HepG2 (cell line): ENCODE measurements at places on chromosomes 3 and 15.

- no peak for DNase-seq
These were observed 195.1 kb downstream of the NTRK3 start for GRCh38 chr15:88061452-88061851.

GRCh38 chr15:29208352-29208751 is 61.3 kb downstream of the NSMCE3 start:
- no peak for DNase-seq

DNA sequence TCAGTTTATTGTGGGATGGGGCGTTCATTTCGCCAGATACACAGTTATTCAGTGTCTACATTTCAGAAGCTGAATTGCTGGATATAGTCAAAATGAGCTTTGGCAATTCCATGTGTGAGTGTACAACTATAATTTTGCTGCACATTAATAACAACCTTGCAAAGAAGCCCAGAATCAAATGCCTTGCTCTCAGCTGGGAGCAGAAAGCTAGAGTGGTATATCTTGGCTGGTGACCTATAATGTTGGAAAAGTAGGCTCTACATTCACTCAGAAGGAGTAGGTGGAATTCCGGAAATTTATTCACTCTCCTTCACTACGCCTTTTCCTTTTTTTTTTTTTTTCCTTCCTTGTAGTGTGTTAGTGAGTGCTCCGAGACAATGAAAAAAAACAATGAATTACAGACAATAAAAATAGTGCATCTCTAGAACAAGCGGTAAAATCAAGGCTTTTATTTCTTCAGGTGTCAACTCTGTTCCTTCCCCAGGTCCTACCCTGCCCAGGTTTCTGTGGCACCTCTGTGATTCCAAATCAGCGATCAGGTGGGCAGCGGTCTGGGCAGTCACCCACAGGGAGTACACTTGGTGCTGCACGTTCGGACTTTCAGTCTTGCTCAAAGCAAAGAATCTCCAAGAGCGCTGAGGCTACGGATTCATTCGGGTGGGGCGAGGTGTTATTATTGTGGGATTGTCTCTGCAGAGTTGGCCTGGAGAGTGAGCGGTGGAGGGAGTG is 910 bp upstream of the ARPP21 start:
- DNase-seq = no peak

GRCh38 chr3:178583963-178584575 is 47.8 kb downstream of the KCNMB2 start:
- no peak for DNase-seq

GRCh38 chr3:126827121-126827520 is 123.1 kb downstream of the CHCHD6 start:
- DNase-seq = no peak

DNA sequence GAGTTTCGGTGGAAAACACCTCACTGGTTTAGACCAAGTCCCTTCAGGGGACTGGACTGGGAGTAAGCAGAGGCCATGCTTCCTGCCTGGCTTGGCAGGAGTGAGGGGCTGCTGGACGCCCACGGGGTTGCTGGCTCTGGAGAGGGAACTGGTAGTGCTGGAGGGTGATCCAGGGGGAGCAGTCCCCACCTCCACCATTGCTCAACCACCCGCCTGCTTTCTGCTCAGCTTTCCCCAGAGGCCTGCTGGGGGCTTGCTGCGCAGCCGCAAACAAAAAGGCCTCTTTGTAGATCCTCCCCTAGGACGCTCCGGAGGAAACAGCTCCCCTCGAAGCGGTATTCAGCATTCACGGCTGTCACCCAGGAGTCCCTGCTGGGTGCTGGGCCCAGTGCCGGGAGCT is 33.5 kb downstream of the EBLN2 start:
- DNase-seq = no peak

- DNase-seq = peak; percentile 84
These were observed 21.2 kb upstream of the SMAD3 start for GRCh38 chr15:67043939-67044771.

- no peak for DNase-seq
These were observed 264.6 kb upstream of the TGFBR2 start for GRCh38 chr3:30341851-30342250.

DNA sequence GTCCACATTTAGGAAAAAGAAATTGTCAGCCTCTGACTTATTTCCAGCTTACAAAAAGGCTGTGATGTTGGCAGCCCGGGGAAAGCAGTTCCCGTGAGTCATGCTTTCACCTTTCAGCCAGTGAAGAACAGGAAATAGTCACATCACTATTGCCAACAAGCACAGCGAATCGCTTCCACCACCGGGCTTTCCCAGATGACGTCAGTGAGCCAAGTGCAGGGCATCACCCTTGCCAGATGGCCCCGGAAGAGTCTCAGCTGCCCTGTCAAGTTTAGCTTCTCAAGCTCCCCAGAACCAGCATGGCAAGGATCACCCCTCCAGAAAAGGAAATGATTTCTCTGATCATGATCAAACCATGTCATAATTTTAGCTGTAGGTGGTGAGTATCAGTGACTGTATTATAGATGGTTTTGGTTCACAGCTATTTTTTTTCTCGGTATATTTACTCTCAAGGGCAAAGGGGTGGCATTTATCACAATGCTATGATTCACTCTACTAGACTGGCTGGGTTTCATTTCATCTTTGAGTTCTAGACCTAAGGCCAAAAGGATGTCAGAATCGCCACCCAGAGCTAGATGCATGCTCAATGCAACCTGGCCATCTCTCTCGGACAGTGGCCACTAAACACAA is 32.9 kb downstream of the B3GNT5 start:
- DNase-seq = peak; percentile 15

DNA sequence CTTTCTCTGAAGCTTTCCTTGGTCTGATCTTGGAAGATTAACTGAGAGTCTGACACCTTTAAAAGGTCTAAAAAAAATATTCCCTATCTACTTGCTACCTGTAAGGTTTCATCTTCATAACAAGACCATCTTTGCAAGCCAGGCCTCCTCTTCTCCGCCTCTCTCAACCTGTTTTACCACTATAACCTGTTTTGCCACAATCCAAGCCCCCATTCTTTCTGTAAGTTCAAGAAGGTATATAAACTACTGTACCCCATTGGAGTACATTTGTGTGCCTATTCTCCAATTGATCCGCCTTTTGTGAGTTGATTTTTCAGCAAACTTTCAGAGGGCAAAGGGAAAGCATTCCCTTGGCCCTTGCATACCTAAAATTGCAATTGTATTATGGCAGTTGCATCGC is 319.3 kb upstream of the NECTIN3 start:
- DNase-seq = no peak

DNA sequence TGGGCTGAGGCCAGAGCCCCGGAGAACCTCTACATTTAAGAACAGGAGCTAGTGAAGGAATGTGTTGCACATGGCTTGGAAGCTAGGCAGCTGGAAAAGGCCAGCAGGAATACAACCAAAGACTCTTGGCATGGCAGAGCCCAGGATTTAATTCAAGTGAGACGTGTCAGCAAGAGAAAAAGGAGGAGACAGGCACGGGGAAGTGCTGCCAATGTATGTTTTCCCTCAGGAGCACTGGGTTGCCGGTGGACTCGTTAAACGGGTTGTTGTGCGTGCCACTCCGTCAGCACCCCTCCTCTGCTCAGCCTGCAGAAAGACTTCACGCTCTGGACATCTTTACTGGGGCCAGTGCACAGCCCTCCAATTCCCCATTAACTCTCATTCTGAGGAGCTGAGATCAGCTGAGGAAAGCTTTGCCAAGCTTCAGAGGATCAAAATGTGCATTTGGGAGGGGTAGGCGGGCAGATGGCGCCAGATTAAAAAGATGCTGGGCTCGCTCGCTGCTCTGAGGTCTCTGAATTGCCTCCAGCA is 103.7 kb downstream of the PDZRN3 start:
- DNase-seq = no peak

DNA sequence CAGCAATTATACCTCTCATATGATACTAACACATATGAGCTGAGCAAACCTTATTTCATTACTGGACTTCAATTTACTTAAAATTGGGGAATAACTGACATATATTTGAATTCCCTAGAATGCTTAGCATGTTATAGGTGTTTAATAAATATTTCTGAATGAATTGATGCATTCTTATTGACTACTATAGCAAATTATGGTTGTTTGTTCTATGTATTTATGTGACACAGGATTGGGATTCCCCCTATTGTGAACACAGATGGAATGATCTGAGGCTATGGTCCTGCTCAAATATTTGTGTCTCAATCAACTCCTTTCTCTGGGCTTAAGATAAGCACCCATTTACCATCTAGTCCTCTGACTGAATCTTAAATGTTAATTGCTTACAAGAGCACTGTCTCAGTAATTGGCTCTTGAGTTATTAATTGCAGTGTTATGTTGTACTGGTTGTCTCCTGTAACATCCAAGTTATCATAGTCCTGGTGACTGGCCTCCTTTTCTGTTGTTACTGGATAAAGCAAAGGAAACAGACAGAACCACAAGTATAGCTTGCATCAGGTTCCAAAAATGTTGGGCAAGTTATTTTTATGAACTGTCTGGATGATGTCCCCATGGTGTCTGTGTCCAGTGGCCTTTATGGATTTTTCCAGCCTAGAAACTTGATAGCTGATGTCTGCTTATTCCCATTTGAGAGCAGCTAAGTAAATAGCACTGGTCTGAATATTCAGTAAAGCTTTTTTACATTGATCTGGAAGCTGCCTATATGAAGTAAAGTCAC is 2.3 kb upstream of the UACA start:
- no peak for DNase-seq

- DNase-seq = no peak
These were observed 912.7 kb upstream of the NR2F2 start for GRCh38 chr15:95417761-95418160.

DNA sequence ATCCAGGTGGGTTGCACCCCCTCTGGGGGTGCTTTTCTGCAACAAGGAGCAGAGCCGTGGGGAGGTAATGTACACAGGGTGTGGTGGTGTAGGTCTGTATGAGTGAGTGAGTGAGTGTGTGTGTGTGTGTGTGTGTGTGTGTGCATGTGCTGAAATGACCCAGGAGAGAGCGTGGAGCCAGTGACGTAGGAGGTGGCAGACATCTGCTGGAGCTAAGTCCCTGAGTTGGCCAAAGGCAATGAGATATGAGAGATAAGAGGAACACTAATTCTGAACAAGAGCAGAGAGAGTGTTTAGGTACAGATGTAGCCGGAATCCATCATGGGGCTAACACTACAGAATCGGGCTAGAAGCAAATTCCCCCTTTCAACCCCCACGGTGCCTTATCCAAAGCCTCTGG is 27.6 kb downstream of the BDH1 start:
- no peak for DNase-seq

DNA sequence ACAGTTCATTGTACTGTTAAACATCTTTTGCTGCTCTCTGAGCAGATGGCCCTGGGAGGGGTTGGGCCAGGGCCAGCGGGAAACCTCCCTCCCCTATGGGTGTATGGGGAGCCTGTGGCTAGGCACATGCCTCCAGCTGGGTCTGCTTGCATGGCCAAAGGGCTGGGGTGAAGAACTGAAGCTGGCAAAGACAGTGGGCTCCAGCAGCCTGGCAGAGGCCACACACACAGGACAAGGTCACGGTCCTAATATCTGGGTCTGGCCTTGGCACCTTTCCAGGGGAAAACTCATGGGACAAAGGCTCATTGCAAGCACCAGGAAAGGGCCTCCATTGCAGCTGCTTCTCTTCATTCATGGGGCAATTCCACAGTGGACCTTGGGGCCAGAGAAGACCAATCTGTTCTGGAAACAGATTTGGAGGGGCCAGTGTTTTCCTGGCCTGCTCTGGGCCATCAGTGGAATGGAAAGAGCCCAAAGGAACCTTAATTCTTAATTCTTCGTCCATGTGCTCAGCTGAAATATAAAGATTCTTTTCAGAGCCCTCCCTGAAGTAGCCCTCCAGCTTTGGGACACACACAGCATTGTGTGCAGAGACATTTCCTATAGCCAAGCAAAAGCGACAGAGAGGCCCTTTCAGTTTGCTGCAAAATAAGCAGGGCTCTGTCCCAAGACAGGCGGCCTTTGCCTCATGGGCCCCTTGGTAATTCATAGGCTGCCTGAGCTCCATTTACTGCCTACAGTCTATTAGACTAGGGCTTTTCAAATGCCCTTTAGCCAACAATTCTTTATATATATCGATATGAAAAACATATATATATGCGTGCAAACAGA is 11.3 kb upstream of the LIMD1 start:
- DNase-seq = peak; percentile 68

DNA sequence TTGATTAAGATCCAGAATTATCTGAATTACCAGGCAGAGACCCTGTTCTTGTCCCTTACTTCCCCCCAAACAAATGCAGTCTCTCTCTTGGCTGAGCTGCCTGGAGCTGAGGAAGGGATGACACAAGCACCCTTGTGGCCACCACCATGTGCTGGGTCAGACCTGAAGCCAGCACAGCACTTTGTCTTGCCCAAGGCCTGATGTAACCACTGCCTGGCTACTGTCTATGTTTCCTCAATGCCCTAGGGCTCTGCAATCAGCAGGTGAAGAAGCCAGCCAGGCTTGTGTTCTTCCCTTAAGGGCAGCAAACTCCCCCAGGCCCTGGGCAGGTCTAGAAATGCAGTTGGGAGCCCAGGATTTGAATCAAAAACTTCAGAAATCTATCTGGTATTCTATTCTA is 15.8 kb upstream of the CASR start:
- DNase-seq = no peak

GRCh38 chr3:194141415-194142155 is 5.6 kb downstream of the HES1 start:
- DNase-seq = peak; percentile 78

GRCh38 chr3:63349583-63350573 is 71.8 kb downstream of the SYNPR start:
- DNase-seq = peak; percentile 56

- DNase-seq = peak; percentile 87
These were observed 330.8 kb downstream of the TIGIT start for GRCh38 chr3:114624571-114625181.

- DNase-seq = no peak
These were observed 10.9 kb downstream of the RTP1 start for GRCh38 chr3:187208159-187208558.

GRCh38 chr3:70177881-70178645 is 134.4 kb downstream of the MDFIC2 start:
- DNase-seq = no peak

GRCh38 chr15:57427367-57427821 is 51.1 kb downstream of the CGNL1 start:
- peak; percentile 31 for DNase-seq

GRCh38 chr3:179801263-179801662 is 148.4 kb downstream of the USP13 start:
- peak; percentile 4 for DNase-seq

GRCh38 chr3:13002398-13003124 is 70.7 kb downstream of the IQSEC1 start:
- no peak for DNase-seq

GRCh38 chr3:4995500-4996053 is 16.3 kb downstream of the BHLHE40 start:
- DNase-seq = no peak

DNA sequence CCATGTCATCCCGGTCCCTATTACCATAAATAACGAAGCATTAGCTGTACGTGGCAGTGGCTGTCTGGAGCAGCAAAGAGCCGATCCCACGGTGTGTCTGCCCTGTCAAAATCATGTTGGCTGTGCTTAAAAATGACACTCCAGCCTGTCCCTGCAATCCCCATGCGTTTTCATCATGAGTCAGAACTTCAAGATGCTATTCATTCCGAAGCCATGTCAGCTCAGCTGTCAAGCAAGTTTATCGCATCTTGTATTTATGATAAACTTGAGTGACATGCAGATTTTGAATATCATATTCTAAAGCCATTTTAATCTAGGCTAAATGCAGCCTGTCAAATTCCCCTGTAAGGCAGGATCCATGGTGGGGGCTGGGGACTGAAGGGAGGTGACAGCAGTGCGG is 152.4 kb downstream of the TJP1 start:
- no peak for DNase-seq
